NB4 (cell line): ENCODE measurements at places on chromosomes 6 and 20.

DNA sequence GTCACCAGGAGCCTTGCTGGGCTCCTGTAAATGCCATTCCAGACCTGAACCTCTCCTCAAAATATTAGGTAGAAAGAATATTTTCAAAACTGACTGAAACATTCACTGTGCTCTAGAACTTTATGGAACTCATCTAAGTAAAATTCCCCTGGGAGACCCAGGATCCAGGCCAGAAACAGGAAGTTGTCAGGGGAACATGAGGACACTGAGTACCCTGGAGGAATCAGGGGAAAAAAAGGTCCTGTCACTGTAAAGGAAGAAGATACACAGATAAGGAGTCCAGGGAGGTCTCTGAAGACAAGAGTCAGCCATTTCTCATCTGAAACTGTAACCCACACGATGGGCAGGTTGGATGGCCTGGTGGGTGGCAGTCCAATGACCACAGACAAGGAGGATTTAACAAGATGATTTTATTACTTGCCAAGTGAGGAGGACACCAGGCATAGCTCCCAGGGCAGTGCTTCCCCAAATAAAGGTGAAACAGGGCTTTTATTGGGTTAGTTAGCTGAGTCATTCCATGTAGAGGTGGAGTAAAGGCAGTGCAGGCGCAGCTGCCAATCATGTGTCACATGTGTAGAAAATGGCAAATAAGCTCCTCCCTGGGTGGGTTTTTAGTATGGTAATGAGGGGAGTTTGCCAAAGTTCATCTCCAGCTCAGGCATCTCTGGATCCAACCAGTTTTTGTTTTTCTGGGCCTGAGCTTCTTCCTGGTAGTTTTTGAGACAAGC, 138.5 kb downstream of the RCAN2 start:
- DNase-seq = peak; percentile 34

DNA sequence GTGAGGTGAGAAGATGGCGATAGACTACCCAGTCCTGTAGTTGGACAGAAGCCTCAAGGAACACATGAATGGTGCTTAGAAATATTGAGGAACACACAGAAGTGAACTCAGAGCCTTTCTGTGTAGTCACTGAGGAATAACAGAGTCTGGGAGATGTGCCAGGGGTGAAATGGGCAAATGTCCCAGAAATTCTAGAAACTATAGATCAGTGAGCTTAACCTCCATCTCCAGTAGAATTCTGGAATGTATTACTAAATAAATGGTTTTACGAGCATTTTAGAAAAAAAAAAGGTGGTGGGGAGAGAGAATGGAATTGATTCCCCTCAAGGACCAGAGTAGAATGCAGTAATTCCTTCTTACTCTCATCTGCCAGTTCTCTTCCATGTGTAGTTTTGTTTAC, 380.0 kb downstream of the LMBRD1 start:
- no peak for DNase-seq

DNA sequence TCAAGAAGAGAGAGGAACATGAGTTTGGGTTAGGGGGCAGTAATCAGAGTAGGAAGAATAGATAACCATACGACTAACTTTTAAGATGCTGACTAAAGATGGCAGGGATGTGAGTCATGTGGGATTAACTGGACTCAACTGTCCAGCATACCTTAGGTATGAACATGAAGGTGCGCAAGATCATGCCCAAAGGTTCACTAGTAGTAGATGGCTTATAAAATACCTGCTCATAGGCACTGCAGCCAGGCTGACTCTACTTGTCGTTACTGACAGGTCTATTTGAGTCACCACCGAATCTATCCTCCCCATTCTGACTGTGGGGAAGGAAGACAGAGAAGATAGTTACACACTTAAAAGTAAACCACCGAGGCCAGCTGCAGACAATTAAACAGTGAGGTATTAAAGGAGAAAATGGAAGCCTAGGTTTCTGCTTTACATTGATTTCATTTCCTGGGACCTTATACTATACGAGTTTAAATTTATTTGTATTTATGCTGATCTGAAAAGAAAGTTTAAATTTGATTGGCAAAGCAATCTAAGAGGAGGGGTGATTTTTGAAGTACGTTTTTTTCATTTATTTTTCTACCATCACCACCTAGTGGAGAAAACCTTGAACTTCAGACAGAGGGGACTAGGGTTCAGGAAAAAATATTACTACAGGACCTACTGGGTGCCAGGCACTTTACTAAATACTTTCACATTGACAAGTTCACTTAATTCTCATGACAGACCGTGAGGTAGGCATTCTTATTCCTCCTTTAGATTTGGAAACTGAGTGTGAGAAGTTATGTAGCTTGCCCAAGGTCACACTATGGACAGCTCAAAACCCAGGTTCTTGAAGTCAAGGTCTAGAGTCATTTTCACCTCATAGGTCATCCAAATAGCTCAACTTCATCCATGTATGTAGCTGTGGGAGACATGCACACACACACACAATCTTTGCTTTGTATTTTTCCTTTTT, 4.0 kb upstream of the WRNIP1 start:
- peak; percentile 43 for DNase-seq

DNA sequence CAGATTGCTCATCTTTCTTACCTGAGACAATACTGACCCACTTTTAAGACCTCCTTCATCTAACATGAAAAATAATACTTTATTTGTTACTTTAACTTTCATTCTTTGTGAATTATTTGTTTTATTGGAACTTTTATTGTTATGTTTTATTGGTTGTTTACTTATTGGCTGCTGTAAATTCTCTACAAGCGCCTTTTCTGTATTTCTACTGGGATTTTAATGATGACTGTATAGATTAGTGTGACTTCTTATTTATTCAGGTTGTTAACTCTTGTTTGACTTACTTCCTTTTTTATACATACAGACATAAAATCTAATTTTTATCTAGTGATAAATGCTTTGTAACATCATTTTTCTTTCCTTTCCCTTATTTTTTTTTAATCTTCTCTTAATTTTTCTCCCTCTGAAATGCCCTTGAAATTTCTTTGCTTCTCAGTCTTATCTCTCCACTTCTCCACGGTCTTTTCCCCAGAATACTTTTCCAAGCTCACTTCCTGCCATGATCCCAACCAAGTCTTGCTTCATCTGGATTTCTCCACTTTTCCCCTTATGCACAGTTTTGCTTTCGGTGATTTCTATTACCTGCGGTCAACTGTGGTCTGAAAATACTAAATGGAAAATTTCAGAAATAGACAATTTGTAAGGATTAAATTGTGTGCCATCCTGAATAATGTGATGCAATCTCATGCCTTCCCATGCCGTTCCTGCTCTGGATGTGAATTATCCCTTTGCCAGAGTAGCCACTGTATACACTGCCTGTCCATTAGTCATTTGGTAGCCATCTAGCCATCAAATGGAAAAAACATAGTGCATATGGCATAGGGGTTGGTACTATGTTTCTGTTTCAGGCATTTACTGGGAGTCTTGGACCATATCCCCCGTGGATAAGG, 265.9 kb downstream of the PRL start:
- no peak for DNase-seq

- no peak for DNase-seq
These were observed 84.9 kb upstream of the MLN start for GRCh38 chr6:33888664-33889200.

GRCh38 chr6:1802491-1803395, 193.0 kb downstream of the FOXC1 start:
- DNase-seq = no peak

GRCh38 chr6:85110943-85111342, 338.9 kb upstream of the NT5E start:
- DNase-seq = no peak

DNA sequence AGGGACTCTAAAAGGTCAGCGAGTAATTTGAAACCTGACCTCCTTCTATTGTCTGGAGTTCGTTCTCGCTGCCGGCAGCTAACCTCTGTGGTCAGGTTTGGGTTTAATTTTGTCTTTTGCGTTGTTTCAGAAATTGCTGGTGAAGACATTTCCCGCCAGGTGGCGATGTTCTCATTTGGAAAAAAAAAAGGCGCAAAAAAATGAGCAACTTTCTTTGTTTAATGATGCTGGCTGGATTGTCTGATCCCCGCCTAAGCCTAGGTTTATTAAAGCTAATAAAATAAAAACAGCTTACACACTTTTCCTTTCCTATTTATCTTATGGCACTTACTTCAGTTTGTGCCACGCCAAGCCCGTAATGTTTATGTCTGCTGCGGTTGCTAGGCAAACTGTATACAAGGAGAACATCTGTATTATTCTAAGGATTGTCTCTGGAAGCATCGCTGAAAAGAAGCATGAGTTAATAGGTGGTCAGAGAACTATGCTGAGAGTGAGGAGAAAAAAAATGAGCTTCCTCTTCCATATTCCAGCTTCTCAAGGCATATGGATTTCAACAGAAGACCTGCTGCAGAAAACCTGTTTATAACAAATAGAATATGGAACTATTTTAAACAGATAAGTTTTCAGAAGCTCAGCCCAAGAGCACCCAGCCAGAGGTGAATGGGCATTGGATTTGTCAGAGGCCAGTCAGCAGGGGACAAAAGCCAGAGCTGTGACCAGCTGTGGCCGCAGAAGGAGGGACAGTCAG, 205.7 kb downstream of the DOK5 start:
- peak; percentile 55 for DNase-seq

- DNase-seq = no peak
These were observed 35.7 kb downstream of the ITPR3 start for GRCh38 chr6:33656844-33657243.

DNA sequence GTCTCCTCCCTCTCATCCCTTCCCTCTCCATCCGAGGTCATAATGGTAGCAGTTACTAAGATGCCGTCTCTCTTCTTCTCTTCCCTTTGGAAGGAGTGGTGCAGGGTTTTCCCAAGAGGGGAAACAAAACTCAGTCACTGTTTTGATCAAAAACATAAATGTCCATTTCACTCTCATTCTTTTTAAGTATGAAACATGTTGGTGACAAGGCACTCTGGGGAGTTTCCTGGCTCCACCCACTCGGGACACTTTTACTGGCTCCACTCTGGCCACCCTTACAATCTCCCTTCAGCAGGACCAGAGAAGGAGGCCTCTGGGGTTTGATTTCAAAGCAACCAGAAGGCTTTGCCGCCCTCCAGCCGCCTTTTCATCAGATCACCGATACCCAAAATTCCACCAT, 57.0 kb downstream of the FGD2 start:
- no peak for DNase-seq

DNA sequence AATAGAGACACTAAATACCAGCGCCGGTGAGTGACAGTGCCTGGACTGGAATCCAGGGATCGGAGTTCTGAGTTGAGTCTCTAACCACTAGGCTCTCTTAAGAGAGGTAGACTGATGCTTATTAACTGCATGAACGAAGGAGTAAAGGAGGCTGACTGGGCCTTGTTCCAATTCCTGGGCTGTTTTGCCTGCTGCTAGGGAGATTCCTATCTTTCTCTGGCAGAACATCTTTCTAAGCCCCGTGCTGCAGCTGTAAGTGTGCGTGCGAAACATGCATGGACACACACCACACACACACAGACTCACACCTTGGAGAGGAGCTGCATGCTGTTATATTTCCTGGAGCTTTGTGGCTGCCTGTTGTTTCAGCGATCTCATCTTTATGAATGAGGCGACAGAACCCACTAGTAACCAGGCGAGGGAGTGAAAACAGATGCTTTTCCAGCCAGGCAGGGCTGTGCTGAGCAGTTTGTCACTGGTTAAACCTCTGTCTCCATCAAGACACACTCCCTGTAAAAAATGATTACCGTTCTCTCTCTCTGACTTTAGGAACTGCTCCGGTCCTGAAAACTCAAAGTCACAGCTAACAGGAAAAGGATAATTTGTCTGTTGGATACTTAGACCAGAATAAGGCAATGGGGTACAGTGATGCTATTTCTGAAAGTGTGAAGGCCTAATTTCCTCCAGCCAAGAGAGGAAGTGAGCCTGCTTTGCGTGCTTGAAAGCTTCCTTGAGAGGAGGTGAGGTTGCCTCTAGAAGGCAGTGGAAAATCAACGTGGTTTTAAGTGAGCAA, 157.4 kb upstream of the ZNF217 start:
- DNase-seq = peak; percentile 85

GRCh38 chr20:38167851-38168760, 3.0 kb upstream of the TGM2 start:
- DNase-seq = peak; percentile 84

DNA sequence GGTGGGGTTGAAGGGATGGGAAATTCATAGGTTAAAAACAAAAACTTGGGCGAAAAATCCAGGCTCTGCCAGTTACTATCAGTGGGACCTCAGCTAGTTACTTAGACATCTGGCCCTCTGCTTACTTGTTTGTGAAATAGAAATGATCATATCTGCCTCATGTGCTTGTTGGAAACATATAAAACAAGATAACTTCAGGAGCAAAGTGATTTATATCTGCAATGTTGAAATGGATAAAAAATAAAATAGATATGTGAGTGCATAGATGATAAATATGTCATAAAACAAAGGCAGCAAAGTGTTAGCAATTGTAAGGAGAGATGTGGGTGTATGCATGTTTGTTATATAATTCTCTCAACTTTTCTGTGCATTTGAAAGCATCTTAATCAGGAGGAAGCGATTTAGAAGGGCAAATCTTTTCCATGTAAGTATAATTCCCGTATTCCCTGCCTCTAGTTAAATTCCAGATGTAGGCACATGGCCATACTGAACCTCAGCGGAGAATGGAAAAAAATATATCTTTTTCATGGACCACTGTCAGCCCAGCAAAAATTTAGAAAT, 579.0 kb upstream of the FLRT3 start:
- DNase-seq = no peak
